ENCODE measurements at places on chromosomes 5 and 9. TPM values are rescaled to one million over a fixed set of nuclear protein-coding genes. Genes with fewer than 3 reads are reported as not detected.

The PRKACG gene
- polyA plus RNA-seq, result not detected

The SPINK4 gene
- not detected for polyA plus RNA-seq

The SHOC1 gene
- 0.12 TPM for polyA plus RNA-seq

The MARCOL gene
- not detected for polyA plus RNA-seq

The IFNA21 gene
- polyA plus RNA-seq, result not detected

The HTR1A gene
- not detected for polyA plus RNA-seq

DNA sequence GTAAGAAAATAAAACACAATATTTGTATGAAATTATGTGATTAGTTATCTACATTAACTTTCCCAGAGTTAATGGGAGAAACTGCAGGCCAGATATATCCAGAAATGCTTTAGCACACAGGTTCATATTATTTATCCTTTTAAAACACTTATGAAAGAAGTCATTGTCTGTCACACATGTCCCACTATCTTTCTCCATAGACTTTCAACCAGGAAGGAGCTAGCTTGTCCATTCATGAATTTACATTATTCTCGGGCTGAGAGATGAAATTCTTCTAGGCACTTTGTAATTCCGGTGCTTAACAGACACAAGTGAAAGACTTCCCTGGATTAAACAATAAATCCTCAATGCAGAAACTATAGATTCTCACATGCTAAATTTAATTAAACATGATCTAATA is 1043.2 kb downstream of the CDH9 start:
- DNase-seq, result no peak
- no peaks in the 10 kb centered on the region for H3K27me3 ChIP-seq
- H3K4me3 ChIP-seq, result no peak overlapping the region
- H3K4me1 ChIP-seq, result no peaks in the 10 kb centered on the region
- H3K36me3 ChIP-seq, result no peaks in the 10 kb centered on the region

GRCh38 chr9:116910201-116910600 is 223.1 kb downstream of the TRIM32 start:
- no peak overlapping the region for H3K27ac ChIP-seq
- no peak for DNase-seq
- no peak overlapping the region for H3K4me3 ChIP-seq
- no peaks in the 10 kb centered on the region for H3K36me3 ChIP-seq
- H3K4me1 ChIP-seq, result no peaks in the 10 kb centered on the region

DNA sequence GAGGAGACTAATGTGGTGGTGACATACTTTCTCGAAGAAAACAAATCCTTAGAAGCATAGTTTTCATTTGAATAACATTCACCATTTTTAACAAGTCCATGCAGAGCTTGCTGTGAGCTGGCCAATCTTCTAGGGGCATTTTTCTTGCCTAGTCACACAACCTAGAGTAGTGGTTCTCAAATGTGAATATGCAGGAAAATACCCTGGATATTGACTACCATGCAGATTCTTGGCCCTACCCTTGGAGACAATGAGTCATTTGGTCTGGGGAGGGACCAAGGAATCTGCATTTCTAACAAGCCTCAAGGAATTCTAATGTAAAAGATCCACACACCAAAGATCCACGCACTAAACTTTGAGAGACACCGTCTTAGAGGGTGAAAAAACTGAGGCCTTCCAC is 23.5 kb downstream of the GDNF start:
- H3K27ac ChIP-seq, result no peak overlapping the region
- no peaks in the 10 kb centered on the region for H3K36me3 ChIP-seq
- no peaks in the 10 kb centered on the region for H3K27me3 ChIP-seq

DNA sequence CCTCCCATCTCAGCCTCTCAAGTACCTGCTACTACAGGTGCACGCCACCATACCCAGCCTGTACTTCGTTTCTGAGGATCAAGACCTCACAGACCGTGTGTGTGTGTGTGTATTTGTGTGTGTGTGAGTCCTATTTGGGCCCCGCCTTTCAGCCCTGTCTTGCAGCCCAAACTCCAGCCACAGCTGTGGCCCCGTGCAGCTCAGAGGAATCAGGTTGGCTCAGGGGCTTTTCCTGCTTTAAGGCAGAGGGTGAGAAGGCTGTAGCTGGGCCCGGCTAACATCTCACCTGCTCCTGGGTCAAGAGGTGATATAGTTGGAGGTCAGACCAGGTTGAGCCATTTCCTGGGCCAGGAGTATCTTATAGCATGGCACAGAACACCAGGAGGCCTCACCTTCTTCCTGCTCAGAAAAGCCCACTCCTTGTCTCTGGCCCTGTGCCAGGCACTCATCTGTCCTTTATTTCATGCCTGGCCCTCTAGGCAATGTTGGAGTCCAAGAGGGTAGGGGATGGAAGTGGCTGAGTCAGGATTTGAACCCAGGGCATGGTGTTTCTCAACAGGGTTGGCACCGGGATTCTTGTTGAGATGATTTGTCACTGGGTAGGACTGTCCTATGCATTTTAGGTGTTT is 1.6 kb upstream of the PHYKPL start:
- H3K27ac ChIP-seq, result no peak overlapping the region
- peaks cover 3% of the 10 kb centered on the region for H3K36me3 ChIP-seq
- DNase-seq, result no peak
- no peak overlapping the region for H3K4me3 ChIP-seq

- H3K27ac ChIP-seq, result no peak overlapping the region
- H3K36me3 ChIP-seq, result no peaks in the 10 kb centered on the region
- DNase-seq, result no peak
Observed at GRCh38 chr5:816176-816575, 31.6 kb upstream of the ZDHHC11B start.

DNA sequence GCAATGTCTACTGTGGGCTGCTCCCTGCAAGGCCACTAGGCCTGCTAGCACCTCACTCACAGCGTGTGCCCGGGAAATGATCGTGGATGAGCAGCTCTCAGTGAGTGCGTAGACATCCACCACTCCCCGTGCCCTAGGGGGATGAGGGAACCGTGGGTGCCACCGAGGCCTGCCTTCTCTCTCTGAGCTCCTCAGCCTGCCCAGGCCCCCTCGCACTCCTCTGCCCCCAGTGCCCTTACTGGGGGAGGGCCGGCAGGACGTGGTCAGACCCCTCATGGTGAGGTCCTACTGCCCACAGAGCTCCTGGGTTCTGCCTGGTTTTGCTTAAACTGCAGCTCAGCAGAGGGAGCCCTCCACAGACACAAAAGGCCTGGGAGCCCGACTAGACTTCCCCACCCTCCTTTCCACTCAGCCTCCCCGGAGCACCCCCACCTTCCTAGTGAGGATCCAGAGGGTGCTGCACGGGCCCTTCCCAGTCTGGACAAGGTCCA is 220.0 kb downstream of the CACNA1B start:
- no peak for DNase-seq
- no peak overlapping the region for H3K27ac ChIP-seq
- H3K4me3 ChIP-seq, result no peak overlapping the region
- no peaks in the 10 kb centered on the region for H3K27me3 ChIP-seq
- H3K36me3 ChIP-seq, result no peaks in the 10 kb centered on the region

- peak overlapping the region; percentile 30 for H3K27ac ChIP-seq
- DNase-seq, result no peak
- H3K4me1 ChIP-seq, result no peaks in the 10 kb centered on the region
Observed at GRCh38 chr9:80679916-80680315, 1009.4 kb downstream of the TLE1 start.

- no peak overlapping the region for H3K4me3 ChIP-seq
- H3K36me3 ChIP-seq, result no peaks in the 10 kb centered on the region
- no peak overlapping the region for H3K27ac ChIP-seq
- no peaks in the 10 kb centered on the region for H3K4me1 ChIP-seq
Observed at GRCh38 chr5:80686757-80687156, 32.0 kb upstream of the DHFR start.

DNA sequence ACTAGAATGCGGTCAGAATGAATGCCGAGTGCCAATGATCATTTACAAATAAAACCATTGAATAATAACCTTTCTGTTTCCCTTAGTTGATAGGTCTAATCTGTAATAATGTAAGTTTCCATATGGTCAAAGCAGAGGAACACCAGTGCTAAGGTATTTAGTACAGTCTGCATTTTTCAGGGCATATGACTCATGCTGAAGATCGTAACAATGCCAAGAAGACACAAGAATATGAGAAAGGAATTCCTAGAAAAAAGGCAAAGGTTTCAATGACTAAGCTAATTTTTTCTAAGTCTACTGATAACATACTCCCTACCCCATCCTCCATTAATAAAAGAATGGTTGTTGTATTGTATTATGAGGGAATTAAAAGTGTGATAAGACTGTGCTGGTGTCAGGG is 2.8 kb downstream of the OR1L8 start:
- no peak overlapping the region for H3K27ac ChIP-seq
- no peaks in the 10 kb centered on the region for H3K27me3 ChIP-seq
- no peaks in the 10 kb centered on the region for H3K36me3 ChIP-seq
- no peak for DNase-seq
- H3K4me3 ChIP-seq, result no peak overlapping the region

DNA sequence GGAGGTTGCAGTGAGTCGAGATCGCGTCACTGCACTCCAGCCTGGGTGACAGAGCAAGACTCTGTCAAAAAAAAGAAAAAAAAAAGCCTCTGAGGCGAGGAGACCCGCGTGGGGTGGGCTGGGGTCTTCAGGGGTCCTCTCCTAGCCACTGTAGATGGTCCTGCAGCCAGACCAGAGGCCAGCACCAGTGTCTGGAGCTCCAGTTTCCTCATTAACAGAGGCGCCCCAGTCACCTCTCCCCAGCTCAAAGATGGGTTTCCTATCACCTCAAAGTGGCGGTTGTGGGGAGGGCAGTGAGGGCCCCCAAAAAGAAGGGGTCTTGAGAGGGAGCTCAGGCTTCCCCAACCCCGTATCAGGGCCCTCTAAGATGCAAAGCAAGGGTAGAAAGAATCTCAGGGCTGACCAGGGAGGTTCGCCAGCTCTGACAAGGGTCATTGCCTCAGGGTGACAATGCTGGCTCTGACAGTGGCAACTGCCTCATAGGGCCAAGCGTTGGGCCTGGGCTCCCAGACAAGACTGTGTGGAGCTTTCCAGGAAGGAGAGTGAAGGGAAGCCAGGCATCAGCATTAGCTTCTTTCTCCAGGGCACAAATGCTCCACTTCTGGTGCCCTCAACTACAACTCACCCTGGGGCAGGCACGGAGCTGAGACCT is 15.0 kb downstream of the STK10 start:
- H3K4me3 ChIP-seq, result no peak overlapping the region
- H3K36me3 ChIP-seq, result no peaks in the 10 kb centered on the region
- DNase-seq, result no peak
- H3K4me1 ChIP-seq, result peaks cover 16% of the 10 kb centered on the region
- no peaks in the 10 kb centered on the region for H3K27me3 ChIP-seq

DNA sequence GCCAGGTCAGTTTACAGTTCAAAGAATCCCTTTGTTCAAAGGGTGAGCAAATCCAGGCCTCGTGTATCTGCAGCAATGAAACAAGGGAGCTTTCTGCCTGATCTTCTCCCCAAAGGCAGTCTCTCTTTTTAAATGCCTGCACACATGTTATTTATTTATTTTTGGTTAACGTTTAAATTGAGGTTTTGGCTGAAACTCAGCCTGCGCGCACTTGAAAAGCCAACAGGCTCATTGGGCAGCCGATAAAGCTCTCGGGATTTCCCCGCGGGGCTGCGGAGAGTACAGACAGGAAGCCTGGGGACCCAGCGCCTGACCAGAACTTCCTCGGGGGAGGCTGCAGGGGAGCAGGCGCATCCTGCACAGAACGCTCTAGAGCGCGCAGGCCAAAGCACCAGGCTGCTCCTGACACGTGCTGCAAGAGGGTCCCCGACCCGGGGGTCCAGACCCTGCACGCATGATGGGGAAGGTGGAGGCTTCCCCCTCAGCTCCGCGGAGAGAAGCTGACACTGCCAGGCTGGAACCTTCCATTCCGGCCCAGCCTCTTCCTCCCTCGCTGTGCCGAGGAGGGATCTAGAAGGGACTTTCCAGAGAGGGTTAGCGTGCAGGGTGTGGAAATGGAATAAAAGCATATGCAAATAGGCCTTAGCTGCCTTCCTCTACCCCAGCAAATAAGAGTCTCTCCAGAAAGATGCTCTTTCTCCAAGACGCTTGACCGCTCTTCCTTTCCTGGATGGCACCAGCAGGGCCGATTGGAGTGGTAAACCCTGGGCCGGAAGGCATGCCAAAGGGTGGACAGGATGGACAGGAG is 46.1 kb downstream of the PTTG1 start:
- H3K27me3 ChIP-seq, result no peaks in the 10 kb centered on the region
- H3K4me3 ChIP-seq, result no peak overlapping the region
- H3K36me3 ChIP-seq, result no peaks in the 10 kb centered on the region
- peak; percentile 77 for DNase-seq
- peak overlapping the region; percentile 68 for H3K27ac ChIP-seq
- H3K4me1 ChIP-seq, result peaks cover 44% of the 10 kb centered on the region

DNA sequence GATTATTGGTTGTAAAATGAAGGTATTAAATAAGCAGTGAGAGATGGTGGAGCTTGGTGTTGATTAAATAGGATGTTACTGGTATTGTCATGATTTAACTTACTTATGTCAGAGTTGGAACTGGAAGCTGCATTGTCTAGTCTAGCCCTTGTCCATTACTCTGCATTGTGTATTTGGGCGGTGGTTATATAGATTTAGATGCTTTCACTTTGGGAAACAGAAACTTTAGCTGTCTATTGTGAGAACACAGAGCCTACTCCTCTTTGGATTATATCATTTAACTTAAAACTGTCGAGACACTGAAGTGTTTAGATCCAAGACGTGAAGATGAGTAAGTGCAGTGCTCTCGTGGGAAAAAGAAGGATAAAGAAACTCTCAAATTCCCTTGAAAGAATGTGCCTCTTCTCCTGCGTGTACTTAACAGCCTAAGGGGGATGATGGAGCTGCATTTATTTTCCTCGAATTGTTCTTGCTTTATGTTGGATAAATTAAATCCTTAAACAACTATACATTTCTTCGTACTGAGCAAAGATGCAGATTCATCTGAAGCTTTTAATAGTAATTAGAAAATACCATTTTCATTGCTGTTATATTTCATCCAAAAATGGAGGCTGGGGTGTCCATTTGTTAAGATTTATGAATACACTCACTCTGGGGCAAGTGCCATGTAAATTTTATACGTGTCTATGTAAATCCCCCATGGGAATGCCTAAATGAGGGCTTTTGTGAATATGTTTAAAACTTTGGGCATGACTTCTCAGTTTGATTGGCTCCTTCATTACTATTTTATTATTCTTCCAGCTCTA is 21.6 kb downstream of the FBXL7 start:
- H3K27ac ChIP-seq, result peak overlapping the region; percentile 55
- H3K4me3 ChIP-seq, result no peak overlapping the region
- H3K36me3 ChIP-seq, result no peaks in the 10 kb centered on the region
- DNase-seq, result no peak

GRCh38 chr5:97242341-97242740 is 59.3 kb upstream of the RIOK2 start:
- no peaks in the 10 kb centered on the region for H3K4me1 ChIP-seq
- H3K36me3 ChIP-seq, result no peaks in the 10 kb centered on the region
- H3K27ac ChIP-seq, result no peak overlapping the region
- H3K27me3 ChIP-seq, result no peaks in the 10 kb centered on the region

- H3K27me3 ChIP-seq, result no peaks in the 10 kb centered on the region
- H3K36me3 ChIP-seq, result no peaks in the 10 kb centered on the region
- no peaks in the 10 kb centered on the region for H3K4me1 ChIP-seq
- H3K27ac ChIP-seq, result no peak overlapping the region
- no peak overlapping the region for H3K4me3 ChIP-seq
- no peak for DNase-seq
Observed at GRCh38 chr5:168807287-168807686, 228.1 kb upstream of the PANK3 start.

Measured in hepatocyte (in vitro differentiated cells).